ENCODE measurements at places on chromosomes 7 and 10.
A peak's percentile ranks its signal among the peaks of the same experiment; 100 is the strongest.

- no peak for DNase-seq
Measured at GRCh38 chr7:83947260-83947659, 247.3 kb downstream of the SEMA3A start.

- no peak for DNase-seq
Measured at GRCh38 chr7:50721160-50721559, 61.5 kb downstream of the GRB10 start.

- DNase-seq: no peak
Measured at GRCh38 chr7:69388452-69389137, 209.7 kb upstream of the AUTS2 start.

- no peak for DNase-seq
Measured at GRCh38 chr10:63057509-63057908, 75.6 kb upstream of the NRBF2 start.

GRCh38 chr7:118053353-118053752, 130.6 kb upstream of the LSM8 start:
- no peak for DNase-seq

- DNase-seq: no peak
Measured at GRCh38 chr10:22317076-22317370, 835 bp downstream of the COMMD3 start.

DNA sequence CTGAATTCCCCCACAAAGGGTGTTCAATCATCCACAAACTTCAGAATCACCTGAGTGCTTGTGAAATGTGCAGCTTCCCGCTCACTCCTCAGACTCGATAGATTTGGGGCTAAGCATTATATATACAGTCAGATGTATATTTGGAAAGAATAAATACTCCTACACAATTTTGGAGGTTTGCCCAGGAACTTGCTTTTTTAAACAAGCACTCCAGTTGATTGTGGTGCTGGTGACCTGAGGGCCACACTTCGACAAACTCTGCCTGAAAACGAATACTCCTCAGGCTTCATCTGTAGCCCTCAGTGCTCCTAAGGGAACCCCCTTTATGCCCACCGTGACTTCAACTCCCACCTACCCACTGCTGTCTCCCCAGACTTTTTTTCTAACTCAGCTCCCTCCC, 211.6 kb downstream of the INHBA start:
- DNase-seq: peak; percentile 17
